ENCODE measurements at places on chromosomes 12 and 14.

DNA sequence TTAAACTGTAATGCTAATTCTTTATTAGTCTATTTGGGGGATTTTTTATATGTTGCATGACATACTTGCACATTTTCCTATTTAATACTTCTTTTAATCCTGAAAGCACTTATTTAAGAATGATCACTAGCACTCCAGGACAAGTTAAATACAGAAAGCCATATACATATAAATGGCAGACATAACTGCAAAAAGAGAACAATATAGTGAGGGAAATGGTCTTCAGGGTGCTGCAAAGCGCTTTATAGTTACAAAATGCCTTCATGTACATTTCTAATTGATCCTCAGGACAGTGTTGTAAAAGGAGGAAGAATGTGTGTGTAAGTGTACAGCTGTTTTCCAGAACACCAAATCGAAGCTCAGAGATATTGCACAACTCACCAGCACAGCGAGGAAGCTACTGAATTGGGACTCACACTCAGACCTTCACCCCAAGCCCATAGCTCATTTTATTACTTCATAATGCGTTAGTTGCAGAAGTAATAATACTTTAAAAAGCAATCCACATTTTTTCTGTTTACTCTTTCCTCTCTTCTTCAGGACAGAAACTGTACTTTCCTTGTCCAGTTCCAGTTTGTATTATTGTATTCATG is 428.2 kb downstream of the RAD51B start:
- no peak for DNase-seq

- DNase-seq = peak; percentile 41
Observed at GRCh38 chr14:105092171-105093037, 27.2 kb upstream of the GPR132 start.

DNA sequence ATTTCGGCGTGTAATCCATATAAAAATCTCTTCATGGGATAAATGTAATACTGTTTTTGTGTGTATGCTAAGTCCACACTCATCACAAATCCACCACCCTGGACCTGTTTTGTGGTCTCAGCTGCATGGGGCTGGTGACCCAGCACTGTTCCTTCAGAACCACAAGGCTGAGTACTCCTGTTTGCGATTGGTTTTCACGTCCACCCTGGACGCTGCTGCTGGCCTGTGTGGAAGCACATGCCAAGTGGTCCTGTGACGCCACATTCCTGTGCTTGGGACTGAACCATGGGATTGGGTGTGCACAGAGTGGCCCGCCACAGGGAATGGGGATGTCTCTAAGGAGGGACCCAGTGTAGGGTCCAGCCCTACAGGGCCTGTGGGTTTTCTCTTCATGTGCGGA is 4.3 kb downstream of the PUS1 start:
- DNase-seq = no peak

- no peak for DNase-seq
Observed at GRCh38 chr14:56247495-56248200, 129.4 kb downstream of the PELI2 start.
